ENCODE measurements at places on chromosomes 7 and 10.

- DNase-seq: no peak
These were observed 1.0 kb upstream of the NRP1 start for GRCh38 chr10:33335551-33335800.

DNA sequence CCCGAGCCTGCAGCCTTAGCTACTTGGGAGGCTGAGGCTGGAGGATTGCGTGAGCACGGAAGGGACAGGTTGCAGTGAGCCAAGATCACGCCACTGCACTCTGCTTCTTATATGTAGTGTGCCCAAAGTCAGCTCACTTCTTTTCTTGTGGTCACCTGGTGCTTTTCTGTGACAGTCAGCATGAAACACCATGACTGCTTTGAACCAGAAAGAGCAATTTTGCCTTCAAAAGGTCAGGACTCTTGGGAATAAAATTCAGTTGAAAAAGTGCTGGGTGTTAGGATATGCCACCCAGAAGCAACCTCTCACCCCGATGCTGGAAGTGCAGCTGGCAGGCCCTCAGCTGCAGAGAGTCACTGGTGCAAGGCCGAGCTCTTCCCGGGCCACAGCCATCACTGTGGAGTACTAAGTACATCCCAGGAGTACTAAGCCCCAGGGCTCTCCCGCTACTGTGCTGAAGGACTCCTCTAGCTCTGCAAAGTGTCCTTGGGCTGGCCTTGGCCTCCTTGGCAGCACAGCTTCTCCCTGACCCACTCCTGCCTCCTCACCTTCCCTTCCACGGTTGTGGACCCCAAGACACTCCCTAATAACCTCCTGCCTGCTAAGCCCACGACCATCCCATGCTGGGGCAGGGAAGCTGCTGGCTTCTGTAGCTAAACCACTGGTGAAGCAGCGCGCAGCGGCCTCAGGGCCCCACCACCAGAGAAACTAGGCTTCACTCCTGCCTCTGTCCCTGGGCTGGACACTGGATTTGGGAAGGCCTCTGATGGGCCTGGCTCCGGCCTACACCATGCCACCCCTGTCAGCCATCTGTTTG lies 17.6 kb upstream of the GDI2 start:
- DNase-seq: no peak

- DNase-seq: no peak
These were observed 276.6 kb upstream of the FERD3L start for GRCh38 chr7:19421861-19422260.

- no peak for DNase-seq
These were observed 1.9 kb downstream of the SAP25 start for GRCh38 chr7:100571829-100572116.

DNA sequence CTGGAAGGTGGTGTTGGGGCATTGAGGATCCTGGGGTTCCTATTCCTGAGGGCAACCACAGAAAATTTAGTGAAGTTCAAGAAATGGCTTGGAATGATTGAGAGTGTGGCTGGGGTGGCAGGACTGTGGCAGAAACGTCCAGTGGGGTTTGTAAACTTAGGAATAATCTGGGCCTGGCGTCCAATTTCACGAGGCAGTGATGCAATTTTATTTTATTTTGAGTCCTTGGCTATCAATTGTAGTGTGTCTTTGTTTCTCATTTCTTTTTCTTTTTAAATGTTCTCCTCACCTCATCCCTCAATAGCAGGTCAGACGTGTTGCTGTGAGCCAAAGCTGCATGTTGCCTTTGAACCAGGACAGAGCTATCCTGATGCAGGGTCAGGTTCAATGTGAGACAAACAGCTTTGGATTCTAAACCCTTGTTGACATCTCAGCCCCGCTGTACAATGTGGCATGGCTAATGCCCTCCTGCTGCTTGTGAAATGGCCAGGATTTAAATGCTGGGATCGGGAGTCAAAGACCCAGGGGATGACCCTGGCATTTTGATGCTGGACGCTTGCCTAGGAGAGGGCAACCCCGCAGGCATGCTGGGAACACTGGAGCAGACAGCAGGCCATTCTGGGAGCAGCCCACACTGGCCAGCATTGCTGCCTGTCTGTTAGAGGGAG lies 64.8 kb downstream of the RBM20 start:
- no peak for DNase-seq
